ELR (cell line): ENCODE measurements at places on chromosomes 2 and 18.

- peak; percentile 55 for DNase-seq
Measured at GRCh38 chr2:33167622-33168245, 221.0 kb downstream of the LTBP1 start.

DNA sequence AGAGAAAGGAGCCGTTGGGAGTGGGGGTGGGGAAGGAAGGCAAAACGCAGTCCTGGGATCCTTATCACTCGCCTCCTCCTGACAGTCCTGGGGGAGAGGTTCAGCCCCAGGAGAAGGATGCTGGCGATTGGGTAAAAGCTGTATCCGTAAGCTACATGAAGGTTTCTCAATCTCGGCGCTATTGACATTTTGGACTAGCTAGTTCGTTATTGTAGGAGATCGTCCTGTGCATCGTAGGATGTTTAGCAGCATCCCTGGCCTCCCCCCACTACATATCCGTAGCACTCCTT lies 511 bp upstream of the TP53I3 start:
- no peak for DNase-seq

DNA sequence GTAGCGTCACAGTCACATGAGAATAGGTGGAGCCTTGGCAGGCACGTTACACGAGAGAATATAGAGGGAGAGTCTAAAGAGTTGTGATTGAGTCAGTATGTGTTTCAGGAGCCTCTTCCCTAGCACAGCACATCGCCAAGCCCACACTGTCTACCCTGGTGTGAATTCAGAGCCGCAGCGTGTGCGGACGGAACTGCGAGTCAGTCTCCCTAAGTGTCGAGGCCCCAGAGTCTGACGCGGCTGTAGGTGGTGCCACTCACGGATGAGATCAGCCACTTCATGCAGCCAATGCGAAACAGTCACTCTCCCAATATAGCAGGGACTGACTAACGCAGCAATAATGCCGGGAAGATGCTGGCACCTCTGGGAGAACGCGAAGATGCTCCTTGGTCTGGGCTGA lies 587.3 kb upstream of the ID2 start:
- DNase-seq: no peak

DNA sequence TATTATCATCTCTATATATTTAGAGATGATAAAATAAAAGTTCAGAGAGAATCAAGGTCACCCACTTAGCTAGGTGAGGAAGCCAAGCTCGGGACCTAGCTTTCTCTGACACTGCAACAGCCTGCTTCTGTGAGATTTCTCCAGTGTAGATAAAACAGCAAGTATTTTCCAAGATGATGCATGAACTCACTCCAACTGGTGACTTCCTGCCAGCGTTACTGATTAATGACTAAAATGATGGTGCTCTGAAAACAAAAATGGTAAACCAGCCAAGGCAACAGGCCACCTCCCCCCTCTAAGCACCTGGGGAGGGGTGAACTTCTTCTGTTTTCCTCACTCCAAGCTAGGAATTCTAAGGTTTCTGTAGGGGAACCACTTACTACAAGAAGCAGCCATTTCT lies 510.2 kb upstream of the ID2 start:
- no peak for DNase-seq

- DNase-seq: no peak
Measured at GRCh38 chr2:232345251-232345650, 33.3 kb upstream of the ALPP start.
